CD4-positive, CD25-positive, alpha-beta regulatory T cell (primary cell): ENCODE measurements at places on chromosomes 12 and 14. TPM values are rescaled to one million over a fixed set of nuclear protein-coding genes. Genes with fewer than 3 reads are reported as not detected.

GRCh38 chr12:104023710-104024109 lies 26.3 kb downstream of the GLT8D2 start:
- DNase-seq = no peak

DNA sequence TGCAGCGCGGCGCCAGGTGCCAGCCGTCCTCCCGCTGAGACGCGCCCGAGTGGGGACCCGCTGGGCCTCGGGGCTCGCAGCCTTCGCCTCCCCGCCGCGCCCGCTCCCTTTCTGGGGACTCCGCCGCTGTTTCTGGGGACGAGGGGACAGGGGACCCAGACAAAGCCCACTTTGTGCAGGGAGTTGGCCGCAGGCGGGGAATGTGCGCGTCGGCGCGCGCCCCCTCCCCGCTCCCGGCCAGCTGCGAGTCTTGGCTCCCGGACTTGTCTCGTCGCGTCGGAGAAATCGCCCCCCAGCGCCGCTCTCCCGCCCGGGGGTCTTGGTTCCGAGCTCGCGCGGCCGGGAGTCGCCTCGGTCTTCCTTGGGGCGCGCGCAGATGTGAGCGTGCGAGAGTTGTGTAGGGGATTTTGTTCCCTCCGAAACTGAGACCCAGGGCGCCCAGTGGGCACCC lies 717 bp downstream of the VASH1 start:
- DNase-seq = no peak

DNA sequence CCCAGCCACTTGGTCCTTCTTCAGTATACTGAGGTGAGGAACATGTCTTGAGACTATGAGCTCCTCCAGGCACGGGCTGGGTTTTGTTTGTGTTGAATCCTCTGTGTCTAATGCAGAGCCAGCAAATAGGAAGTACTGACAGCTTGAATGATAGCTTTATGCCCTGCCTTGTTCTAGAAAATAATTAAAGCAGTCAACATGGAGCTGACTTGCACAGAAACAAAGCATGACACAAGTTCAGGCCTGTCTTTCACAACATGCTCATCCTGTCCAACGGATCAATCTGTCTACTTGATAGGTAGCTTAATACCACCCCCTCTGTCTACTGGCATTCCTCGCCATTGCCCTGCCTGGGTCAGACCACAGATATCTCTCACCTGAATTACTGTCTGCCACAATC lies 140.9 kb downstream of the ESRRB start:
- no peak for DNase-seq

DNA sequence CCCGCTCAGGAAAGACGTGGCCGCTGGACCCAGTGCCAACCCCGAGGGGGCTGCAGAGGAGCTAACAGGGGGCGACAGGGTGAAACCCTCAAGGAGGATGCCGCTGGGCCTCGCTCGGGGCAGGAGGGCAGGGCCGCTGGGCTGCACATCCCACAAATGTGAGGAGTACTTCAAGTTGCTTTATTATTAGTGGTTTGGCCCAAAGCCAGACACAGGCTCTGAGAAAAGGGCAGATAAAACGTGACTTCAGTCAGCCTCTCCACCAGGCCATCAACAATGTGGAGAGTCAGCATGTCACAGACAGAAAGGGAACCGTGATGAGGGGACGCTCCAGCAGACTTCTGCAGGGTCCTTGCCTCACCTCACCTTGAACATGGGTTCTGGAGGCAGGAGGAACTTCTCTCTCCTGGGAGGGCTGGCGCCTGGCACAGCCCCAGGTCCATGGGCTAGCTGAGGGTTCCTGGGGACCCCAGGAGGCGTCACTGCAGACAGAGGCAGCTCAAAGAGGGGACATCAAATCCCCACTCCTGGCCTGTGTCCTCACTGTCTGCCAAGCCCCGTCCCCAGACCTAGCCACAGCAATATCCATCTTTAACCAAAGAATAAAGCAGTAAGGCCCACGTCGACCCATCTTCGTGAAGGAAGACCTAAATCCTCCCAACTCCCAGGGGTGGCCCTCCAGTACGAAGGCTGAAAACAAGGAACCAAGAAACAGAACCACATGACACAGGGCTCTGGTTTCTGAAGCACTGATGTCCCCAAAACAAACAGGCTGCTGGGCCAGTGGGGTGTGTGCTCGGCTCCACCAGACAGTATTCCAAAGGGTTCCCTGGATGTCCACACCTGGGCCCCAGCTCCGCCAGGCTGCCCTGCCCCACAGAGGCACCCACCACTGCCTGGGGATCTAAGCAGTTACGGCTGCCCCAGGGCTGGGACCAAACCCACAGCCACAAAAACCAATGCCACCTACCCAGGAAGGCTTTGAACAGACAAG lies 35.1 kb downstream of the CCDC85C start:
- DNase-seq = no peak

GRCh38 chr12:31371256-31371620 lies 45.3 kb upstream of the SINHCAF start:
- no peak for DNase-seq

DNA sequence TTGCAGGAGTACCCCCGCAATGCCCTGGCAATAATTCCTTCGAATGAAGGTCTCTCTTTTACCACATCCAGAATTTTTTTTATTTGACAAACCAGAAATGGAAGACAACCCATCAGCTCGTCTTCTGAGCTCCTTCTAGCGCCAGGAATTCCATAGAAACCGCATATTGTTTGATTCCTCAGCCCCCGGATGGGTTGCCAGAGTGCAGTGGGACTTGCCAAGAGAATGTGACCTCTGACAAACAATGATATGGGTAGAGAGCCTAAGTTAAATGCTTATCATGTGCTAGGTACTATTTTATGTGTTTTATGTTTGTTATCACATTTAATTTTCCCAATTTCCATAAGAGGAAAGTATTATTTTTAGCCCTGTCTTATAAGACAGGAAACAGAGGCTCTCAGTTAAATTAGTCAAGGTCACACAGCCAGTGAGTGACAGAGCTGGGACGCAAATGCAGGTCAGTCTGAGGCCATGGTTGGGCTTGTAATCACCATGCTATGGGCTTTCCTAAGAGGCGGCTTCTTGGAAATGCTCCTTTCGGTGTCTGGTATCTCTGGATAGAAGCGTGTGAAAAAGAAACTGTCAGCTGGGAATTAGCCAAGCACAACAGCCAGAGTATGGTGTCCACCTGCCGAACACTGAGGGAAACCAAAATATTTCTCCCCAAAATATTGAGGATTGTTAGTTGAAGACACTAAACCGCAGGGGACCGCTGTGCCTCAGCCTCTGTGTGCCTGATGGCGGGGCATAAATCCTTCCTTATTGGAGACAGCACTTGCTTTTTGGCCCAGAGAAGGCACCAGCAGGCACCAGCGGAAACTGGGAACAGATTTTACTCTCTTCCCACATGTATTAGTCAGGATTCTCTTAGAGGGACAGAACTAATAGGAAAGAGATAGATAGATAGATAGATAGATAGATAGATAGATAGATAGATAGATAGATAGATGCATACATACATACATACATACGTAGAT lies 29.4 kb upstream of the ETFBKMT start:
- DNase-seq = no peak

- no peak for DNase-seq
Measured at GRCh38 chr14:90114554-90114953, 52.8 kb downstream of the KCNK13 start.

DNA sequence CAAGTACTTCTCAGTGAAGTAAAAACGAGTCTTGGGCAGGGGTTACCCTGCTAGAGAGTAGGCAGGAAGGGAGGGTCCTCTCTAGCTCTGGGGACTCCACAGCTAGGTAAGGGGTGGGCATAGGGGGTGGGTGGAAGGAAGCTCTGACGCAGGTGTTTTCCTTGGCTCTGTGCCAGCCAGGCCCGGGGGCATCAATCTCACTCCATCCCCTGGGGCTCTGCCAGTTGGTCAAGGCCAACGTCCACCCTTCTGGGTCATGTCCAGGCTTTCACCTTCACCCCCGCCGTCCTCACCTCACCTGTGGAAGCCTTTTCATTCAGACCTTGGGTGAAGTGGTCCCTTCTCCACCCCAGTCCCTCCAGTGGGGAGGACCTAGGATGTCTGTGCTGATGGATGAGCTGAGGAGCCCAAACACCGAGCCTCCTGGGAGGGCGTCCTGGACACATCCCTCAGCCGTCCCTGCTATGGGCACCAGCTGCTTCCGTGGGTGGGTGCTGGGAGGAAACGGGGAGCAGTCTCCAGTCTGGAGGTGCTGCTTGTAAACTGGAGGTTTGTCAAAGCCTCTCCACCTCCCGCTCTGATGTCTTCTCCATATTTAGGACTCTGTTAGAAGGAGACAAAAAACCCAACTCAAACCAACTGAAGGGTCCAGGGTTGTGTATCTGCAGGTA lies 71.5 kb upstream of the SFSWAP start:
- DNase-seq = no peak

DNA sequence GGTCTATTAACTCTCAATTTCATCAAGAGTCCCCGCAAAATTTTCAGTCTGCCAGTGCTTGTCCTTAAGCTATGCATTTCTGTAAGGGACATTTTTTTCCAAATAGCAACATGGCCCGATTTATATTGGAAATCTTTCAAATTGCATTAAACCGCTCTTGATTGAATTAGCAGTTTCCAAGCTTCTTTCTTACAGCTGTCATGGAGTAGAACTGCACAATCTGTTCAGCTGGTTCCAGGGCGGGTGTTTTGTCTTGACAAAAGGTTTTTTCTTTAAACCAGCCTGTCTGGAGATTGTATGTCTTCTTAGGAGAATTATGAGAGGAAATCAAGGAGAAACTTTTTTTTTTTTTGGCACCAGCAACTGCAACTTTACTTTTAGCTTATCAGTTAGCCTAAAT lies 185.8 kb downstream of the ALG10B start:
- no peak for DNase-seq

DNA sequence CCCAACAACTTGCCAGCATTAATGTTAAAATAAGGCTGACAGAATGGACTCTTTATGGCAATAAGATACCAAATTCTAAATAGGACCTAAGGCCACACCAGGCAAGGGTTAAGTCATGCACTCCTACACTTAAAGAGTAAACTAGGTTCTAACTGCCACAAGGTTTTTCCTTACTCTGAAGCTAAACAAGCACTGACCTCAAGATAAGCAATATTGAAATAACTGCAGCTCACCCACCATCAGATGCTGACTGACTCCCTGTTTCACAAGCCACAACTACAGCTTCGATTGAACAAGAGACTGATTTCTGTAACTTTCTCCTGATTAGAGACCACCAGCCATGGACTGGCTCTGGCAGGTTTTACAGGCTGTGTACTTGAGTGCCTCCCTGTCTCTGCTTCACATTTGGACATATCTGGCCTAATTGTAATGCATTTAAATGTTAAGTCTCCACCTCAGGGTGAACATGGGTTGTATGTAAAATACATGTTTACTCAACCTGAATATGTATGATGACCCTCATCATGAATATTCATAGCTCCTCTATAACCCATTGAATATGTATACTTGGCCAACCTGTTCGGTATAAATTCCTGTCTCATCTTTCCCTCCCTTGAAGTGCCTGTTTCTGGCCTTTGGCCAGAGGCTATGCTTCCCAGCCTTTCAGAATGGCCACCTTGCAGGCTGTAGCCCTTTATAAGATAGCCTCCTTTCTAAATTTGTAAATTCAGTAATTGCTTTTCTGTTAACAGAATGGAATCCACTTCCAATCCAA lies 70.5 kb upstream of the DAAM1 start:
- DNase-seq = no peak

DNA sequence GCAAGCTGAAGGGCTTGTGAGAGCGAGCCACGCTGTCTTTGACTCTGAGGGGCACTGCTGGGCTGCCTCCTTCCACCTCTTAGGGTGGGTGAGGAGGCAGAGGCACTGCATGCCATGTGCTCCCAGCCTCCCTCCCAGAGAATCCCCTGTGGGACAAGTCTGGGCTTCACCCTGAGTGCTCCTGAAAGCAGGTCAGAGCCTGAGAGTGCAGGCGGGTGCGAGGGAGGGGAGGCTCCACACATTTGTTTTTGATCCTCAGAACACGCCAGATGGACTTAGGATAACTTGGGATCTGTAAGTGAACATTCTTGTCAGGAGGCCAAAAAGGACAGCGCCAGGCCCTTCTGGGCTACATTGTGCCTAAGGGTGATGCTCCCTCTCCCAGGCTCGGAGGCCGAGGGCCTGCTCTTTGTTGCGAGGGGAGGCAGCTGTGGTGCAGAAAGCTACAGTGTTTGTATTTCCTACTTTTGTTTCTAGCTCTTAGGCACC lies 155.4 kb downstream of the TMX1 start:
- DNase-seq = no peak

DNA sequence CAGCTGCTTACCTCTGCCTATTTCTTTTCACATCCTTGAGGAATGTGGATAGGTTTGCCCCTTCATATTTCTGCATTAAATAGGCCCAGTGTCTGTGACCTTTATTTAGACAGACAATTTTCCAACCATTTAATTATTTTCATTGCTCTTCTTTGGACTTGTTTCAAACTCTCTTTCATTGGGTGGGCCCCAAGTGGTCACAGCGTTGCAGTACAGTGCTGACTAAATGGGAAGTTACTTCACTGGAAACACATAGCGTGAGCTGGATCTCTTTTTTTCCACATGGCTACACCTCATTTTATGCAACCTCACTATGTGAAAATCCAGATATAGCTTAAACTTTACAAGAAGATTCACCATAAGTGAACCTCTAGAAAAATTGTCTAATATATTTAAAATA lies 438.9 kb downstream of the ADAMTS20 start:
- no peak for DNase-seq

GRCh38 chr12:78970041-78970440 lies 105.5 kb downstream of the SYT1 start:
- DNase-seq = no peak

DNA sequence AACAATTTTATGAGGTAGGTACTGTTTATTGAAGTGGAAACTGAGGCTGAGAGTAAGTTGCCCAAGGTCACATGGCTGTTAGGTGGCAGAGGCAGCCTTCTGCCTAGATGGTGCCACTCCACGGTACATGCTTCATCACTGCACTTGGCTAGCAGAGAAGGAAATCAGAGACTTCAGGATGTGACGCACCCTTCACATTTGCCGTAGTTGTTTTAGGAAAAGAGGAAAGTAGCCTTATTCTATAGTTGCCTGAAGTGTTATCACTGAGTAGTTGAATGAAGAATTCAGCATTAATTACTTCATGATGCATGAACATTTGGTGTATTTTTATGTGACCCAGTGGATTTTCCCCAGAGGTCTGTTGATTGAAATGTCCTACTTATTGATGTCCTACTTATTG lies 55.7 kb downstream of the ERC1 start:
- DNase-seq = no peak

GRCh38 chr12:71407732-71408131 lies 31.9 kb upstream of the LGR5 start:
- no peak for DNase-seq

GRCh38 chr14:67270145-67270753 lies 29.0 kb downstream of the PALS1 start:
- DNase-seq = no peak

- DNase-seq = no peak
Measured at GRCh38 chr12:62879691-62880090, 55.3 kb downstream of the PPM1H start.

The ADSS1 gene
- polyA plus RNA-seq = 0.68 TPM

The SMARCC2 gene
- polyA plus RNA-seq = 64.1 TPM

The KRT74 gene
- polyA plus RNA-seq = not detected

The PCED1B gene
- 70.5 TPM for polyA plus RNA-seq

The ARG2 gene
- polyA plus RNA-seq = 1.0 TPM

The SLC6A12 gene
- polyA plus RNA-seq = not detected

The KRT5 gene
- polyA plus RNA-seq = not detected
